ENCODE measurements at places on chromosomes 5 and 9. TPM values are rescaled to one million over a fixed set of nuclear protein-coding genes. Genes with fewer than 3 reads are reported as not detected.

The PCDHGB7 gene
- total RNA-seq = 7.1 TPM

The PRDM12 gene
- total RNA-seq = not detected

The ACTBL2 gene
- 9.3 TPM for total RNA-seq

The TRPM6 gene
- 0.49 TPM for total RNA-seq

The PCA3 gene
- not detected for total RNA-seq

Data from M059J (cell line).